ENCODE measurements at places on chromosomes 6 and 20.

DNA sequence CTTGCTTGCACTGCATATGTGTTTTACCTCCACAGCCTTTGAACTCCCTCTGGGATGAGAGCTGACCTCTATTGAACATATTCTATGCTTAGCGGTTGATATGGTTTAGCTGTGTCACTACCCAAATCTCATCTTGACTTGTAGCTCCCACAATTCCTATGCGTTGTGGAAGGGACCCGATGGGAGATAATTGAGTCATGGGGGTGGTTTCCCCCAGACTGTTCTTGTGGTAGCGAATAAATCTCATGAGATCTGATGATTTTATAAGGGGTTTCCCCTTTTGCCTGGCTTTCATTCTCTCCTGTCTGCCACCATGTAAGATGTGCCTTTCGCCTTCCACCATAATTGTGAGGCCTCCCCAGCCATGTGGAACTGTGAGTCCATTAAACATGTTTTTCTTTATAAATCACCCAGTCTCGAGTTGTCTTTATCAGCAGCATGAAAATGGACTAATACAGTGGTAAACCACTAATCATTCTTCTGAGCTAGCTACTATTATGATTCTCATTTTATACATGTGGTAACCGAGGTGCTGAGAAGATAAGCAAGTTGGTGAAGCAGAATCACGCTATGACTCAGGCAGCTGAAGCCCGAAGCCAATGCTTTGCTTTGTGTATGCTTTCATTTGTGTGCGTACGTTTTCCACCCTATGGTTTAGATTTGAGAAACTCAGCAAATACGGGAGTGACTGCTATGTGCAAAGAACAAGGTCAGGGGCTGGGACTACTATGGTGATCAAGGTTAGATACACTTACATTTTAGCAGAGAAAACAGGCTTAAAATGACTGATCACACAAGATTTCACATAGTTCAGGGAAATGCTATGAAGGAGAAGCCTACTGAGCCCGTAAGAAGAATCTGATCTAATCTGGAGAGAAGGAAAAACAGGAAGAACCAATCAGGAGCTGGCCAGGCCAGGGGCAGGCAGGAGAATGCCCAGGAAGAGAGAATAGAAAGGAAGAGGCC lies 363.5 kb downstream of the ESR1 start:
- DNase-seq: peak; percentile 45

DNA sequence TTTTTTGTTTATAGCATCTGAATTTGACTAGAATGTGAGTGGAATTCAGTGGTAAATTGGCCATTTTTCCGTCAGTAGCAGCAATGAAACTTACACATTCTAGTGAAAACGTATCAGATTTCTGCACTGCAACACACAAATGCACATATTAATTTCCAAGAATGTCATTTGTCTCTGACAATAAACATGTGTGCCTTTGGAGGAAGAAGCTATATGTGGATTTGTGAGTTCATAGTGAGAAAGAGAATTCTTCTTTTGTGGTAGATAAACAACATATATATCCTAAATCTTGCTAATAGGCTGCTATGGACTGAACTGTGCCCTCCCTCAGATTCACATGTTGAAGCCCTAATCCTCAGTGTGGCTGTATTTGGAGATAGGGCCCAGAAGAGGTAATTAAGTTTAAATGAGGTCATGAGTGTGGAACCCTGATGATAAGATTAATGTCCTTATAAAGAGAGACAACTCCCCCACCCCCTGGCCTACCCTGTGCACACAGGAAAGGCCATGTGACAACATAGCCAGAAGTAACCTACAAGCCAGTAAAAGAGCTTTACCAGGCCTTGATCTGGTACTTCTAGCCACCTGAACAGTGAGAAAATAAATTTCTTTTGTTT lies 200.2 kb upstream of the EYA4 start:
- no peak for DNase-seq

- no peak for DNase-seq
These were observed 163.3 kb downstream of the DST start for GRCh38 chr6:56479381-56479780.

GRCh38 chr6:1188199-1188598 lies 123.7 kb upstream of the FOXQ1 start:
- no peak for DNase-seq

DNA sequence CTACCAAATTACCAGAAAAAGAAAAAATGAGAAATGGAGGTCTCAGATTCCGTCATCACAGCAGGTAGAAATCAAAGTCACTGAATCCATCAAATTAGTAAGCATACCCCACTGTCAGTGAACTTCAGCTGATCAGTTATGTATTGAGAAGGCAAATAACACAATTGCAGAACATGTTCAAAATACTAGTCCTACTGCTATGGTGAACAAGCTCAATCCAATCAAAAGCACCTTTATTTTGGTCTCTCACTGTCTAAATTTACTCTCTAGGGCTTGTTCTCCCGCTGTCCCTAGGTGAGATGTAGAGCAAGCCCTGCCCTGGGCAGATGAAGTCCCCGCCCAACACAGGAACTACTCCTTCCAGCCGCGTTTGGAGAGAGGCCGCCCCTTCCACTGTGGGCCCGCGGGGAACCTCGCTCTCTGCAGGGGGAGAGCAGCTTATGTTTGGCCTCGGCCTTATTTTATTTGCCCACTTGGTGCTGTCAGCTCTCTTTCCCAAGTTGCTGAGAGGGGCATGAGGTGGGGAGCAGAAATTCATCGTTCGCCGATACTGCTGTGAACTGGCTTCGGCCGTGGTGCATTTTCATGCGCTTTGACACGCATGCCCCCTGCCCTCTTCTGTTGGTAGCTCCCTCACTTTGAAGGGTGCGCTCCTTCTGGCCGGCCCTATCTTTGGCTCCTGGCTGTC lies 14.3 kb upstream of the MAP1LC3A start:
- DNase-seq: peak; percentile 25

DNA sequence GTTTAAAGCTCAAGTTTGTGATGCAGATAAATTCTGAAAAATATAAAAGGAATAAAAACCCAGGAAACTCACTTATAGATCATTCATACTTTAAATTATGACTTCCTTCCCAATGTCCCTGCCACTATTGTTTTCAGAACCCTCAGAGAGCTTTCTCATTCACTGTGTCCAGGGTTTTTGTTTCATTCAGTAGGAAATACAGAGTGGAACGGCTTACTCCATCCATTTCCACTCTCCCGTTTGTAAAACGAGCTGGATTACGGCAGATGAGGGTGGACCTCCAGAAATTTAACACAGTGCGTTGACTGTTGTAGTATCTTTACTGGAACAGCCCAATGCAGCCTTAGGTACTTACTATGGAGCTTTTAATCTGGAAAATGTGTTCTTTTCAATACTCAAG lies 23.6 kb downstream of the BPIFA1 start:
- DNase-seq: no peak

- no peak for DNase-seq
These were observed 200.5 kb downstream of the ARID1B start for GRCh38 chr6:156977527-156978291.

DNA sequence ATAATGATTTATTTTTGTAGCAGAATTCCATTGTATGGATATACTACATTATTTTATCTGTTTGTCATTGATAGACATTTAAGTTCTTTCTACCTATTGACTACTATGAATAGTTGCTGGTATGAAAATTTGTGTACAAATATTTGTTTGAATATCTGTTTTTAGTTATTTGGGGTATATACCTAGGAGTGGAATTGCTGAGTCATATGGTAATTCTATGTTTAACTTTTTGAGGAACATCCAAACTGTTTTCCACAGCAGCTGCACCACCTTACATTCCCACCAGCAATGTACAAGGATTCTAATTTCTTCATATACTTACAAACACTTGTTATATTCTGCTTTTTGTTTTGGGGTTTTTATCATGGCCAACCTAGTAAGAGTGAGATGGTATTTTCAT lies 56.1 kb upstream of the SDHAF4 start:
- DNase-seq: no peak

- peak; percentile 11 for DNase-seq
These were observed 2.0 kb downstream of the MAN1A1 start for GRCh38 chr6:119347466-119348095.

DNA sequence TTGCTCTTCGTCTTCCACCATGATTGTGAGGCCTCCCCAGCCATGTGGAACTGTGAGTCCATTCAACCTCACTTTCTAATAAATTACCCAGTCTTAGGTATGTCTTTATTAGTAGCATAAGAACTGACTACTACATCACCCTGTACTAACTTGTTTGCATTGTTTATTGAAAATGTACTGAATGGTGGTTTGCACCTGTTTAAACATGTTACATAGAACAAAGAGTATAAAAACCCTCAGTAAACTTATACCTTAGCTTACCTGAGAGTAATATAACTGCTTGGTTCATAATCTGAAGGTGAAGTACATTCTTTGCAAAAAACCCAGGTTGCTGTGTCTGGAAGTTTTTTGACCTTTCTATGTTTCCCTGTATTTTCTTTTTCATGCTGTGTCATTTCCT lies 777.8 kb downstream of the TBC1D32 start:
- DNase-seq: no peak

DNA sequence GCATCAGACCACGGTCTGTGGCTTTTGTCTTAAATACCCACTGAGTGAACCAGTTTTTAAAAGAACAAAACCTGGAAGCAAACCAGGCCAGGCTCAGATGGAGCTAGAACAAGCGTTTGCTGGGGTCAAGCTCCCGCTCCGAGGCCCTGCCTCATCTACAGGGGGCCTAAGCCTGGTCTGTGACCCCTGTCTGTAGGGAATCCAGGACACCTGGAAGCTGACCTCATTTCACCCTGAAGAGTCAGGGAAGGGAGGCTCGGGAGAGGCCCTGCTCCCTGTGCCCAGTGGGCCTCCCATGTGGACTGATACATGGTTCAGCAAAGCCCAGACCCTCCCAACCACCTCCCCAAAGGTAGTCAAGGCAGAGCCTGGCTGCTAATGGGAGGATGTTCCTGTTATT lies 26.8 kb upstream of the DLGAP4 start:
- DNase-seq: no peak

DNA sequence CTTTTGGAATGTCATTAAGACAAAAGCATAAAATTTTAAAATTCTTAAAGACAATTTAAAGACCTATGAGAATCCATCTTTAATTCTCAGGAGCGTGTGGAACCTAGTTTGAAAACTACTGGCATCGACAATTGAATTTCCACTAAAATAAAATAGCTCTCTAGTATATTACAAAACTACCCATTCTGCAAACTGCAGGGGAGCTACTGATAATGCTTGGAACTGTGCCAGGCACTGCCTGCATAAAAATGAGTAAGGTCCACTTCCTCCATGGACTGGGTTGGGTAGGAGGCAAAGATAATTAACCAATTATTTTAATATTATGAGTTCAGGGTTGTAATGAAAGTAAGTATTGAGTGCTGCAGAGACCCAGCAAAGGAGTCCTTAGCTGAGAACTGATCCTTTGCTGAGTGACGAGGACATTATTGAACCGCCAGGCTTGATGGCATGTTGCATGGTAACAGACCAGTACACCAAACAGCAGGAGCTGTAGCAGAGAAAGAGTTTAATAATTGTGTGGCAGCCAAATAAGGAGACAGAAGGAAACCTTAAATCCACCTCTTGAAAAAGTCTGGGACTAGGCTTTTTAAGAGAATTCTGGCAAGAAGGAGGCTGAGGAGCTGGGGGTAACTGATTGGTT lies 261.3 kb downstream of the ESR1 start:
- DNase-seq: no peak

- DNase-seq: no peak
These were observed 75.8 kb downstream of the CDH22 start for GRCh38 chr20:46232539-46232938.

GRCh38 chr6:113662688-113663333 lies 194.3 kb upstream of the MARCKS start:
- no peak for DNase-seq

DNA sequence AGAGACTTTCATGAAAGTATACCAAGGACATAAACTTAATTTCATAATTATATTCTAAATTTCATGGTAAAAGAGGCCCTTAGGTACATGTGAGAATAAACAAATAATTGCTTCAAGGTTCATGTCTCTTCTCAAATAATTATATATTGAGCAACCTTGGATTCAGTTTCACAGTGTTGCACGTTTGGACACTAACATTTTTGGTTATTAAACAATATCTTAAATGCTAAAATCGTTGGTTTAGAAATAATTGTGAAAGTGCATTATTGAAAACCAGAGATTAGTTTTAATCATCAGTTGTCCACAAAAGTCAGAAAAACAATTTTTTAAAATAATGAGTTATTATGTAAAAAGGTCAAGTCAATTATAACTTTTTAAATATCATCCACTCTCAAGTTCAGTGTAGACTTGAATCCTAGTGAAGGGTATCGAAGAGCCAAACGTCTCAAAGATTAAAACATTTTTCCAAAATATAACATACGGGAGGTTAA lies 227.1 kb upstream of the DEFB112 start:
- DNase-seq: no peak

- DNase-seq: no peak
These were observed 150.2 kb downstream of the TBC1D7 start for GRCh38 chr6:13178107-13178506.

- no peak for DNase-seq
These were observed 2.6 kb upstream of the ADGB start for GRCh38 chr6:146595972-146596731.

GRCh38 chr6:63447134-63447533 lies 125.1 kb upstream of the LOC128125822 start:
- DNase-seq: no peak

GRCh38 chr6:24497254-24497970 lies 2.6 kb downstream of the ALDH5A1 start:
- DNase-seq: no peak

GRCh38 chr6:51753635-51754034 lies 333.8 kb downstream of the PKHD1 start:
- no peak for DNase-seq

GRCh38 chr20:5061213-5061612 lies 58.5 kb downstream of the PCNA start:
- no peak for DNase-seq

- DNase-seq: no peak
These were observed 485.9 kb upstream of the JAG1 start for GRCh38 chr20:11159728-11160127.

GRCh38 chr6:82178759-82179112 lies 68.8 kb downstream of the IBTK start:
- no peak for DNase-seq

DNA sequence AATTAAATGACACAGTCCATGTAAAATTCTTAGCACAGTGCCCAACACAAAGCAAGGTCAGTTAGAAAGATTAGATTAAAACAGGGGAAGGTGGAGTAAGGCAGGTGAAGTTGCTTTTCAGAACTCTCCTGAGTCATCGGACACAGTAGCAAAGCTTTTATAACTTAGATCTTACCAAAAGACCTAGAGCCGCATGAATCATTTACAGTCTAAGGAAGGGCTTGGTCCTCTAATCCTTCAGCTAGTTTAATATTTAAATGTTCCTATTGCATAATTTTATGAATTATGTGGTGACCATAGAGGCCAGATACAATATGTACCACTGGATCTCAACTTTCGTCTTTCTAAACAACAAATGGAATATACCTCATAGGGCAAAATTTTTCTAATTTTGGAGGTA lies 202.1 kb upstream of the SNX9 start:
- DNase-seq: no peak
